Hindlimb muscle (tissue), 1 donor: ENCODE measurements at places on chromosomes 12 and 14. TPM values are rescaled to one million over a fixed set of nuclear protein-coding genes. Genes with fewer than 3 reads are reported as not detected.

The NPFF gene
- 0.48 TPM for polyA plus RNA-seq

- DNase-seq, result no peak
Observed at GRCh38 chr12:116870306-116870705, 10.9 kb downstream of the HRK start.

The CCER1 gene
- polyA plus RNA-seq, result not detected

The VCPKMT gene
- 9.9 TPM for polyA plus RNA-seq

DNA sequence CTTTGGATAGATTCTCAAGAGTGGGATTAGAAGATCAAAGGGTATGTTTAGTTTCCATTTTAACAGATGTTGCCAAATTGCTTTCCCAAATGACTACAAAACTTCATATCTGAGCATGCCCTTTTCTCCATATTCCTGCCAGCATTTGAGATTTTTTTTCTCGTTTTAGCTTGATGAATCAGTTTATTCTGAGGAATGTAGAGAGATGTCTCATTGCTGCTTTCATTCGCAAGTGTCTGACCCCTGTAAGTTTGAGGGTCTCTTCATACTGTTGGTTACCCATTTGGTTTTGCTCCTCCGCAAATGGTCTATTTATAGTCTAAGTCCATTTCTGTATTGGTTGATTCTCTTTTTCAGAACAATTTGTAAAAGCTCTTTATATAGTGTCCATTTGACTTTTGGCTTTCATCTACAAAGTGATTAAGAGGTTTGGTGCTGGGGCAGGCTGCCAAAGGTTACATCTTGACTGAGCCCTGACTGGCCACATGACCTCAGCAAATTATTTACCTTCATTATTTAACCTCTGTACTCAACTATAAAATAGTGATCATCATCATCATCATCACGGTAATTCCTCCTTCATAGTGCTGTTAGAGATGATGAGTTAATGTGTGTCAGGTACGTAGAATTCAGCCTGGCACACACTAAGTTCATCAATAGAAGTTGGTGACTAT is 33.6 kb downstream of the HCAR2 start:
- DNase-seq, result no peak
